Renal cortical epithelial cell (primary cell): ENCODE measurements at places on chromosomes 5 and 9. TPM values are rescaled to one million over a fixed set of nuclear protein-coding genes. Genes with fewer than 3 reads are reported as not detected.
A peak's percentile ranks its signal among the peaks of the same experiment; 100 is the strongest.

DNA sequence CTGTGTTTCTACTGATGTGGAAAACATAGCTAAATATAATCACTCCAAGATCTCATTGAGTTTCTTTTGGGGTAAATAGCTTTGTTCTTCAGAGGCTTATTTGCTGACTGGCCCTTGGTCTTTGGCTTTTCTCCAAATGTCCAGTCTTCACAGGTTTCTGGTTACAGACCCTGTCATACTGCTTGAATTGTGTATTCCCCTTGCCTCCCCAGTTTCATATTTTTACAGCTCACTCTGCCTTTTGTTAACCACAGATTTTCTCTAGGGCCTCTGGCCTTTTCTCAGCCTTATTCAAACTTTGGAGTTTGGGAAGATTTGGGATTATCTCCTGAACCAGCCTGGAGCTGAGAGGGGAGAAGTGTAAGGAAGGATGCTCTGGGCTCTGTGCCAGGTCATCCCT, 23.9 kb downstream of the ISOC1 start:
- no peak for DNase-seq

DNA sequence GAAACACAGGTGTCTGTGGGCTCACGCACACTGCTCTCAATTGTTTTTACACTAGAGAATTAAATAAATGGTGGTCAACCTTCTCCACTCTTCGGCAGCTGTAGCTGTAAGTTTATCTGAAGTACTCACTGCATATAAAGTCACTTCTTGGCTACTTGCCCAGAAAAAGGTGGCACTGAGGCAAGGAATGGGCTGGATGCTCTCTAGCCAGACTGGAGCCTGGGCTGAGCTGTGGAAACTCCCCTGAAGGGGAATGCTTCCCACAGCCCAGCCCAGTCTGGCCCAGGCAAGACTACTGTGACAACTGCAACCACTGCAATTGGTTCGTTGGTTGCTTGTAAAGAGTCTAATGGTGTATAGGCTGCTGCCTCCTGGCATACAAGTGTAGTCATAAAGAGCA, 4.5 kb downstream of the LEAP2 start:
- DNase-seq = peak; percentile 49

SLC34A1 gene
- 0.05 TPM in 1 of 2 replicates, not detected in the other for total RNA-seq

PRR7 gene
- total RNA-seq = 9.4 and 11.0 TPM in 2 replicates

- DNase-seq = peak; percentile 56
Measured at GRCh38 chr9:115673599-115673998, 480.0 kb upstream of the PAPPA start.

DNA sequence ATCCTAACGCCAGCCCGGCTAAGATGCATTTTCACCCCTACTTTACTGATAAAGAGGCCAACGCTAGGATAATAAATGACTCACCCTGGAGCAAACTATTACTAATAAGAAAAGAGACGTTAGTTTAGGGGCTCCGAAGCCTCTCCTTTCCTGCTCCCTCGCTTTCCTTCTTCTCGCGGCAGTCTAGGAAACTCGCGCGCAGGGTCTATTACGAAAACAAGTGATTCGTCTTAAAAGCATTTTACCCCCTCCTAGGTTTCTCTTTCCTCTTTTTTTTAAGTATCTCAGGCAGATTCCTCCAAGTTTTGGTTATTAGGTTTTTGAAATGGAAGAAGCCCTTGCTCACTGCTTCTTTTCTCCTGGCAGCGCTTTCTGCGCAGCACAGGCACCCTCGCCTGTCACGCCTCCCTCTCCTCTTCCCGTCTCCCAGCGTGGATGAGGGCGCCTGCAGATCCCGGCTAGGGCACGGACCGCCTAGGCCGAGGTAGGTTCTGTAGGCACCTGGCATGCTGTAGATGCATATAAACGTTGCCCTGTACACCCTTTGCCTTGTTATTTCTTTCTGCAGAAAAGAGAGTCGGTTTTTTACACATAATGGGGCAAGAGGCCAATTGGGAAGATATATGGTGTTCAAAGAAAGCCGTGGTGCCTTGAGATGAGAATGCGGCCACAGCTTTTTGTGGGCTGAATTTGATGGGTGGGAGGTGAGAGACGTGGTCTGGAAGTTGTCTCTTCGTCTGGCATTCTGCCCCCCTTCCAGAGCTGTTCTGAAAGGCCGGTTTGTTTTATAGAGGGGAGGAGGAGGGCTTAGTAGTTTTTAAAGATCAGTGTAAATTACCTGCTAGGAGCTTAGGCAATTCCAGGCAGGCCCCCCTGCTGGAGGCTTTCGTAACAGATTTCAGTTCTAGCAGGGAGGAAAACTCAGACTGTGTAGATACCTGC, 983 bp downstream of the GCNT1 start:
- DNase-seq = peak; percentile 56

DNA sequence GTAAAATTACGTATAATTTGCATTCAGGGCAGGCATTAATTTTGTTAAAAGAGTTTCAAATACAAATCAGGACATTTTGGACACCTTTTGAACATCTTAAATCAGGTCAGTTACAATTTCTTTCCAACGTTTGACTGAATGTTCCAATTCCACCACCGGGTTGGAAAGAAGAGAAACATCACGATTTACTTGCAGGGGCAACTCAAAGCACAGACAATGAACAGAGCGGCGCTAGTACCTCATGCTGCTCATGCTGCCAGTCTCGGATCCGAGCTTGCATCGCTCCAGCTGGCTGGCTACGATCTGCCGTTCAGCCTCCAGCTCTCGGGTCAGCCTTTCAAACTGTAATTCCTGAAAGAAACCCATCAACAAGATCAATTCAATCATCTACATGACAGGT, 339.5 kb downstream of the CTNND2 start:
- DNase-seq = no peak

- DNase-seq = peak; percentile 60
Measured at GRCh38 chr5:95870105-95870672, 47.7 kb upstream of the GLRX start.

AMBP gene
- 3.1 and 9.4 TPM in 2 replicates for total RNA-seq

- DNase-seq = peak; percentile 63
Measured at GRCh38 chr9:4324513-4324912, 24.6 kb upstream of the GLIS3 start.

- DNase-seq = peak; percentile 98
Measured at GRCh38 chr9:115146581-115147021, 28.6 kb upstream of the TNC start.

GRCh38 chr5:41683181-41683580, 172.8 kb upstream of the PLCXD3 start:
- no peak for DNase-seq

SPATA31A3 gene
- not detected in 2 replicates for total RNA-seq

- DNase-seq = no peak
Measured at GRCh38 chr5:124643336-124643735, 103.1 kb downstream of the ZNF608 start.

DNA sequence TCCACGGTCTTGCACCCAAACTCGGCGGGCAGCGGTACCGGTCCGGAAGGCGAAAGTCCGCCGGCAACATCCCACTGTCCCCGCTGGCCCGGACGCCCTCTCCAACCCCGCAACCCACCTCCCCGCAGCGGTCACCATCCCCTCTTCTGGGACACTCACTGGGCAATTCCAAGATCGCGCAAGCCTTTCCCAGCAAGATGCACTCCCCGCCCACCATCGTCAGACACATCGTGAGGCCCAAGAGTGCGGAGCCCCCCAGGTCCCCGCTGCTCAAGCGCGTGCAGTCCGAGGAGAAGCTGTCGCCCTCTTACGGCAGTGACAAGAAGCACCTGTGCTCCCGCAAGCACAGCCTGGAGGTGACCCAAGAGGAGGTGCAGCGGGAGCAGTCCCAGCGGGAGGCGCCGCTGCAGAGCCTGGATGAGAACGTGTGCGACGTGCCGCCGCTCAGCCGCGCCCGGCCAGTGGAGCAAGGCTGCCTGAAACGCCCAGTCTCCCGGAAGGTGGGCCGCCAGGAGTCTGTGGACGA, 33.3 kb downstream of the CD180 start:
- no peak for DNase-seq

DNA sequence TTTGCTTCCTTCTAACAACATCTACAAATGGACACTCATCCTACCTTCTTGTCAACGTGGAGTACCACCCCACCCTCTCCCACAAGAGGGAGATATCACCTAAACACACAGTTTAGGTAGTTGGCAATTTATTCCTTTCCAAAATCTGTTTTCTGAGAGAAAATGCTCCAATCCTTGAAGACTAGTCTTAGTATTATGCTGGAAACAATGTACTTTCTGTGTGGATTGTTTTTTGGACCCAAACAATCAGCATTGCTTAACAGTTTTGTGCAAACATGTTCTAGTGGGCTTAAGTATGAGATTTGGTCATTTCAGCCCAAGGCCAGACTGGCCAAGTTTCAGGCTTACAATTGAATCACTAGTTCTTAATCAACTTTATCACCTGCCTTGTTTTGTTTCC, 359.1 kb downstream of the ARHGEF28 start:
- DNase-seq = peak; percentile 36

FRRS1L gene
- total RNA-seq = 0.50 TPM in 1 of 2 replicates, not detected in the other

- peak; percentile 86 for DNase-seq
Measured at GRCh38 chr5:87151547-87151946, 116.1 kb upstream of the RASA1 start.

DNA sequence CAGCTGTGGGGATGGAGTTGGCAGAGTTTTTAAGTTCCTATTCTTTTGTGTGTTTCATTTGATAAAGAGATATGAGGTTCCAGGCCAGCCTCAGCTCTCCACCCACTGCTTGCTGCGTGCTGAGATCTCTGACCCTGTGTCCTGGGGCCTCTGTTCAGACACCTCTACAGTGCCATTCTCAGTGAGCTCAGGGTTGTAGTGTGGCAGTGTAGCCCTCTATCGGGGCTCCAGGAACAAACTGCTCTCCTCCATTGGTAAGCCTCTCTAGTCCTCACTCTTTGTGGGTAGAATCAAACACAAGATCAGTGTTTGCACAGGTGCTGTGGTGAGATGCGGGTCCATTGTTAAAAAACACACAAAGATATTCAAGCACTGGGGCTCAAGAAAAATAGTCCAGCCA, 386.6 kb upstream of the RPS23 start:
- DNase-seq = no peak

PDE6A gene
- total RNA-seq = 0.10 TPM in 1 of 2 replicates, not detected in the other

GRCh38 chr9:19408316-19408692, 505 bp upstream of the ACER2 start:
- DNase-seq = no peak

PCDHGC4 gene
- 1.1 TPM in 1 of 2 replicates, not detected in the other for total RNA-seq

- no peak for DNase-seq
Measured at GRCh38 chr9:16869882-16870595, 431 bp downstream of the BNC2 start.

- DNase-seq = peak; percentile 49
Measured at GRCh38 chr5:137734962-137735554, 831 bp downstream of the KLHL3 start.

LECT2 gene
- not detected in 2 replicates for total RNA-seq

DNA sequence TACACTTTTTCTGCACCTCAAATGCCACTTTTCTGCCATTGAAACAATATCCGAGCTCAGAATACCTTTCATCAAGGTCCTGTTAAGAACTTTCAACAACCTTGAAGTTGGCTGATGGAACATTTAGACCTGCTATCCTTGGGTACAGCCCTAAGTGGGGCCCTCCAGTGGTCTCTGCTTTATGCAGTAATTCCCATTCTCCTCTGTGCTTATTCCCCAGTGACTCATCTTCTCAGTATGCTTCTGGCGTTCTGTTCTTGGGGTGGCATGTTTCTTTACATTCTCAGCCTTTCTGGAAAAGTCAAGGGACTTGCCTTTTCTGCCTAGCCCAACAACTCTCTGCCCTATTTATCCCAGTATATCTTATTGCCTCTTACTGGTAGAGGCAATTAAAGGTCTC, 7.1 kb downstream of the ANP32B start:
- peak; percentile 77 for DNase-seq

GRCh38 chr5:146081556-146081955, 23.8 kb downstream of the PLAC8L1 start:
- no peak for DNase-seq

- DNase-seq = peak; percentile 49
Measured at GRCh38 chr5:100890461-100891008, 12.5 kb downstream of the ST8SIA4 start.

MAMDC2 gene
- 32.9 and 39.1 TPM in 2 replicates for total RNA-seq

ARHGEF39 gene
- total RNA-seq = 0.25 and 9.9 TPM in 2 replicates

NME5 gene
- total RNA-seq = 7.1 and 17.1 TPM in 2 replicates

GRCh38 chr5:15375559-15375958, 124.4 kb upstream of the FBXL7 start:
- no peak for DNase-seq

GRCh38 chr5:126664586-126664985, 63.8 kb downstream of the PHAX start:
- no peak for DNase-seq

DNA sequence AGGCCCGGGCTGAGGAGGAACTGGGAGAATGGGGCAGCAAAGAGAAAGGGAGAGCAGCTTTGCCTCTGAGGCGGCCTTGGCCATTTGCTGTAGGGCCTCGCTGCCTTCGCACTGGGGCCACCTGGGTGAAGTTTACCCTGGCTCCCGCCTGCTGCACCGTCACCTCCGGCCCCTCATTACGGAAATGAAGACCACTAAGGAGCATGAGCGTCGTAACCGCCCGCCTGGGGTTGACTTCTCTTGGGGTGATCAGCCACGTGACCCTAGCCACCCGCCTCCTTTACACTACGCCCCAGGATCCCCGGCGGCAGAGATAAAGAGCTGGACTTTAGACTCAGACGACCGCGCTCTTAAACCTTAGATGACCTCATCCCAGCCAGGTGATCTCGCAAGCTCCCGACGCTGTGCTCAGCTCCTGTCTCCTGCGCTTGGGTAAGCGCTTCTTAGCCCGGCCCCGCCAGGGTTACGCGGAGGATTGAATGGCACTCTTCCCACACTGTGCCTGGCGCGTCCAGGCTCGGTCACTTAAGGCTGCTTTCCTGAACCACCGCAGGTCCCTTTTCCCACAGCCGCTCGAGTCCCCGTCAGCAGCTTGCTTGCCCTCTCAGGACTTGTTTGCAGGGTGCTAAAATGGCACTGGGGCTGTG, 107.9 kb upstream of the LARP1 start:
- peak; percentile 52 for DNase-seq

- DNase-seq = no peak
Measured at GRCh38 chr5:69489246-69489645, 3.3 kb upstream of the OCLN start.

PLCXD3 gene
- under 0.01 and 0.17 TPM in 2 replicates for total RNA-seq

GPX3 gene
- 5.2 and 102 TPM in 2 replicates for total RNA-seq

GRCh38 chr5:115377468-115378217, 81.2 kb upstream of the CCDC112 start:
- peak; percentile 99 for DNase-seq

MUSK gene
- total RNA-seq = not detected in 2 replicates

DNA sequence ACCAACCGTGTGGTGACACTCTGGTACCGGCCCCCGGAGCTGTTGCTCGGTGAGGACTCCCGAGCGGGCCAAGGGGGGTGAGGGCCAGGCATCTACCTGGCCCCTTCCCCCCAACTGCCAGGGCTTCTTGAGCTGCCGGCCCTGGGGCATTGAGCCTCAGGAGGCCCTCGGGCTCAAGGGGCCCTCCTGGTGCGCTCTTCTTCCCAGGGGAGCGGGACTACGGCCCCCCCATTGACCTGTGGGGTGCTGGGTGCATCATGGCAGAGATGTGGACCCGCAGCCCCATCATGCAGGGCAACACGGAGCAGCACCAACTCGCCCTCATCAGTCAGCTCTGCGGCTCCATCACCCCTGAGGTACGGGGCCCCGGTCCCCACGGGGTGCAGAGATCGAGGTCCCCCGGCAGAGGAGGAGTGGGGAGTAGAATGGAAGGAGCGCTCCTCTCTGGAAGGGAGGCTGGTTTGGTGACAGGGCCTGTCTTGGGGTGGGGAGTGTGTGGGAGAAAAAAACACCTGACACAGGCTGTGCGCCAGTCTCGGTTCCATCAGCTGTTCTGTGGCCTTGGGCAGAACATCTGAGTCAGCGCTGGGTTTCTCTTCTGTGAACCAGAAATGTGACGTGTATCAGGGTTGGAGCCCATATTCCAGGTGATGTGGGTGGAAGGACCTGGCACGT, 2.6 kb downstream of the CDK9 start:
- DNase-seq = no peak
